ENCODE measurements at places on chromosomes 16 and 17. TPM values are rescaled to one million over a fixed set of nuclear protein-coding genes. Genes with fewer than 3 reads are reported as not detected.
A peak's percentile ranks its signal among the peaks of the same experiment; 100 is the strongest.

TBC1D3L gene
- polyA plus RNA-seq: 0.55 TPM

METTL26 gene
- polyA plus RNA-seq: 86.8 TPM

CD300LB gene
- not detected for polyA plus RNA-seq

CDH1 gene
- polyA plus RNA-seq: not detected

AGRP gene
- not detected for polyA plus RNA-seq

GLG1 gene
- 94.4 TPM for polyA plus RNA-seq

DNA sequence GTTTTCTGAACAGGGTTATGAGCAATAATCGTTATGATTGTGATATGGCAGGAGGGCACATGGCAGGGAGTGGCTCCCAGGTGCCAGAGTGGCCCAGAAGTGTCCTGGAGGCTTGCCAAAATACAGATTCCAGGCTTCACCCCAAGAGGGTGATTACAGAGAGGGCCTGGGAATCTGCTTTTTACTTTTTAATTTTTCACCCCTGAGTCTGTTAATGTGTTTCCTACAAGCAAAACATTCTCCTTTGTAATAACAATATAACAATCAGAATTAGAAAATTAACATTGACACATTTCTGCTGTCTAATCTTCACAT lies 212.4 kb downstream of the SNX29 start:
- DNase-seq: no peak

DNA sequence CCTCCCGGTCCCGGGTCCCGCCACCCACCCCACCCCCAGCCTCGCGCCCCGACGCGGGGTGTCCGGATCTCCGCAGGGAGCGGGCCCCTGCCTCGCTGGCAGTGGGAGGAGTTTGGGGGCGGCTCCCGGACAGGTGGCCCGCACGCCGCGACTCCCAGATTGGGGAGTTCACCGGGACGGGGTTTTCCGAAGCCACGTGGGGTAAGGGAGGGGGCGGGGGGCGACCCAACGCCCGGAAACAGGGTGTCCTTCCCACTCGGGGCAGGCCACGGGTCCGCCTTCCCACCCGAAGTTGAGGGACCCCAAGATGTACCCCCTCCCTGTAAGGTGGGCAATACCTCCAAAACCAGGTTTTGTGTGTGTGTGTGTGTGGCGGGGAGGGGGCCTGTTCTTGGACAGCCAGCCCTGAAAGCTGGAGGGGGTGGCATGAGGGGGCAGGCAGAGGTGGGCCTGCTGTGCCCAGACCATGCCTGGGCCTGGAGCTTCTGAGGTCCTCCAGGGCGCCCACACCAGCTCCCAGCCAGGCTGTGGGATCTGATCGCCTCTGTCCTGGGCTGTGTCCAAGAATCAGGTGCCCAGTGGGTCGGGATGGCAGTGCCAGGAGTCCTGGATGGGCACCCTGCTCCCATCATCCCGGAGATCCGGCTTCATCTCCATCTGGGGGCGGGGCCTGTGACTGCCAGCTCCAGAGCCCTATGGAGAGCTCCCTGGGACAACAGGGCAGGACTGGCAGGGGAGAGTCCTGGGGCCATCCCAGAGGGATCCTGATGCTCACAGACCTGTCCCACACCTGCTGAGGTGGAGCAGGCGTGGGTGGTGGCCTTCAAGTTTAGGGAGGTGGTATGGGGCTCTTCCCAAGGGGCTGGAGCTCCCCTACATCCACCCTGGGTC lies 767 bp downstream of the SYNGR2 start:
- peak; percentile 67 for DNase-seq

DNA sequence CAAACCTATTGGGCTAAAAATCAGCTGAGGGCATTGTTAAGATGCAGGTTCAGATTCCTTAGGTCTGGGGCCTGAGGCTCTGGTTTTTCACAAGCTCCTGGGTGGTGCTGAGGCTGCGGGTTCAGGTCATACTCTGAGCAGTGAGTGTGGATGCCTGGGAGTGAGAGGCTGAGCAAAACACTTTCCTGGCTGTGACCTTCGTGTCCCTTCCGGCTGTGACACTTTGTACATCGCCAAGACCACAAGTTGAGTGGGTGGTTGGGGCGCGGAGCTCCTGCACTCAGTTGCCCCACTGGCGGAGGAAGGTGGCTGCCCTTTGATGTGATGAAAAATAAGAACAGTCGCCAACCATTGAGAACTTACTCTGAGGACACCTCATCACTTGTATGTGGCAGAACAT lies 24.8 kb downstream of the CCR7 start:
- no peak for DNase-seq

DNA sequence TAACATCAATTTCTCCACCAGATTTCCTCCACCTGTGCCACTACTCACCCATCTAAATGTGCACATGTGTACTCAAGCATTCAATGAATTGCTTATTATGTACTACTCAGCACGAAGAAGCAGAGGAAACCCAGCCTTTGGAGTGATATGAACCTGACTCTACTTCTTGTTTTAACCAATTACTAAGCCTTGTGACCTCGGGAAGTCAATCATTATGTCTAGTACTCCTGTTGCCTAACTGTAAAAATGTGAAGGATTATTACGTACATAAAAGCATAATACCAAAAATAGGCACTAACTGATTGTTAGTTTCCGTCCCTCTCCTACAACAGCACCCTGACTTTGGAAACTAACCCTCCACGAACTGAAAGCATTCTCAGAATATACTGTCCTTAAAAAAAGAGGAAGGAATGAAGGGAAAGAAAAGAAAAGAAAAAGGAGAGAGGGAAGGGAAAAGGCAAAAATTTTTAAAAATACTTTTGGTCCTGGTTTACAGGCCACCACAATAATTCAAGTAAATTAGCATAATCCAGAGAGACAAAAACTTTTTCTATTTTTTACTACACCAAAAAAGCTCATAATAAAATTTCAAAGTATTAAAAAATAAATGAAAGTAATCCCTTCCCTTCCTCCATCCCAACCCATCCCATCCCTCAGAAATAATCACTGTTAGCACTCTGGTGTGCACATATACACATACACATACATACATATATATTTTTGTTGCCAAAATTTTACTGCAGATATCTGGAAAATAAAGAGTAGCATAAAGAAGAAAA lies 53.6 kb downstream of the KANSL1 start:
- DNase-seq: no peak

GRCh38 chr16:8247993-8248392 lies 342.3 kb downstream of the TMEM114 start:
- DNase-seq: no peak

DNA sequence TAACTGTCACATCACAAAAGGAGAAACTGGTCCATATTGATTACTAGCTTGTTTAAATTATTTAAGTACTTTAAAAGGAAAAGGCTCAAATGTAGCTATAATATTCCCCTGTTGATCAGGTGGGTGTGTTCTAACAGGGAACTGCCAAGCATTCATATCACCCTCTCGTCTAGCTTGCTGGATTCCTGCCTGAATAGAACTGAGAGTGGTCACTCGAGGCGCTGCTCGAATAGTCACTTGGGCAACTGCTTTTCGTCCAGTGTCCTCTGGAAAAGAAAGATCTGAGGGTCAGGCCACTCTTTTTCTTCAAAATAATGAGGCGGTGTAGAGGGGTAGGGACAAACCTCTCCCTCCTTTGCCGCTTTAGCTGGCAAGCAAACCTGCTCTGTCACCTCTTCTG lies 36.4 kb upstream of the USP22 start:
- DNase-seq: no peak

DNA sequence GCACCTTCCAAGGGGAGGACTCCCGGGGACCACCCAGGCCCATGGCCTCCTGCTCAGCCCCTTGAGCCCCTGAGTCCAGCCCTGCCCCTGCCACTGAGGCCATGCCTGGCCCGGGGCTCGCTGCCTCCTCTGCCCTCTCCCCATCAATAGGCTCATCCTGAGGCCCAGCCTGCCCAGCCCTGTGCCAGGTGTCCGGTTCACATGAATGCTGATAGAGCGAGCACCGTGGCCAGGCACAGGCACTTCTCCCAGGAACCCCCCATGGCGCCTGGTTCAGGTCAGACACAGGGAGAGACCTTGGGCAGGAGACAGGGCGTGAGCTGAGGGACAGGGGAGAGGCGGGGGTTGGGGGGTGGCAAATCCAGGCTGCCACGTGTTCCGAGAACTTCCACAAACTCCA lies 2.8 kb upstream of the PVALEF start:
- DNase-seq: no peak

DNA sequence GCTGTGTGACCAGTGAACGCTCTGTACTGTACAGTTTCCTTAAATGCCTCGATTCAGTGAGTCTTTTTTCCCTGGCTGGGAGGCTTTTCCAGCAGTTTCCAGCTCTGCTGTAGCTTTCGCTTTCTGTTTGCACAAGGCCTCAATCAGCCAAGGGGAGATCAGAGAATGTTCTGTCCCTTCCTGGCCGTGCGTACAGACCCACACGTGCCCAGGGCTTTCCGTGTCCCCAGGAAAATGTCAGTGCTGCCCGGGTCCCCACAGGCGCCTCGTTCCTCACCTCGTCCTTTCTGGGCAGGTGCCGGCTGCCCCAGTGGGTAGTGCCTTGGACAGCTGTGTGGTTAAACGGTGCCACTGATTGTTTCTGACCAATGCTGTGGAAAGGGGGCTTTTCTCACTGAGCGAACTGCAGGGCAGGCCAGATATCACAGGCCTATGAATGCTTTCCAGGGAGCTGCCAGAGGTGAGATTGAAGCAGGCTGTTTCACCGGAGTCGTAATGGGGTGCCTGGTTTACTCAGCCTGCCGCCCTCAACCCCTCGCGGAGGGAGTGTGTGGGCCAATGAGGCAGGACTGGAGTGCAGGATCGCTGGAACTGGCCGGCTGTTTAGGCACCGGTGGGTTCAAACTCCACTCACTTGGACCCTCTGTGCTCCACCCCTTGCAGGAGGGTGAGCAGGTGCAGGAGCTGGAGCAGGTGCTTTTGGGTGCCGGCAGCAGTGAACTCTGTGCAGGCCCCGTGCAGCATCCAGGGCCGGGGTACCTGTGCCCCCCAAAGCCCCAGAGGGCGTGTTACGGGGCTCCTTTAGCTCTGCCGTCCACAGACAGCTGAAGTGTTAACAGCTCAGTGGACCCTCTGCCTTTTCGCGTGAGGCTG lies 44.4 kb downstream of the ZNF778 start:
- DNase-seq: no peak

GRCh38 chr17:15914400-15915170 lies 30.3 kb upstream of the ADORA2B start:
- DNase-seq: no peak

- DNase-seq: peak; percentile 71
Measured at GRCh38 chr16:67542464-67542863, 13.8 kb downstream of the RIPOR1 start.
